ENCODE measurements at places on chromosomes 2 and 18.

DNA sequence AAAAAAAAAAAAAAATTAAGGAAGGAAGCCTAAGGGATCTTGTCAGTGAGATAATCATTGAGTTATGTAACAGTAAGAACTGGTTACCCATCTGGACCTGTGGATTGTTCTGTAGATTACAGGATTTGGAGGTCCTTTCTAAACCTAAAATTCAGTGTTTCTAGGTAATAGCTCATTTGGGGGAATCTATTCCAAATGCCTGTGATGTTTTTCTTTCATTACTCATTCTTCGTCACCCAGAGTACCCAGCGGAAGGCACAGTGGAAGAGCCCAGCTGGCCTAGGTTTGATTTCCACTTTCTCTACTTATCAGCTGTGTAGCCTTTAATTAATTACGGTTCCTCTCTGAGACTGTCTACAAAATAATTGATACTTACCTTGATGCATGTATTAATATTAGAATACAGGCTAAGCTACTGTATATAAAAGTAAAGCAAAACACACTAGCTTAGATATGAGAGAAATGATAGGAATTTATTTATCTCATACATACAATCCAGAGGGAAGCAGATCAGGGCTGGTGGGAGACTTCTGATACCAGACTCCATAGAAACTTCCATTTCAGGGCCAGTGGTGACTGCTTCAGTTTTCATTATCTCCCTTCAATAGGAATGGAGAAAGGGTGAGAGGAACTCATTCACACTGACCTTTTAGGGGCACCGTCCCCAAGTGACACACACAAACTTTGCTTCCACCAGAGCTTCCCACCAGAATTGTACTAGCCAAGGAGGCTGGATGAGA, 115.8 kb upstream of the NOSTRIN start:
- no peak for DNase-seq

DNA sequence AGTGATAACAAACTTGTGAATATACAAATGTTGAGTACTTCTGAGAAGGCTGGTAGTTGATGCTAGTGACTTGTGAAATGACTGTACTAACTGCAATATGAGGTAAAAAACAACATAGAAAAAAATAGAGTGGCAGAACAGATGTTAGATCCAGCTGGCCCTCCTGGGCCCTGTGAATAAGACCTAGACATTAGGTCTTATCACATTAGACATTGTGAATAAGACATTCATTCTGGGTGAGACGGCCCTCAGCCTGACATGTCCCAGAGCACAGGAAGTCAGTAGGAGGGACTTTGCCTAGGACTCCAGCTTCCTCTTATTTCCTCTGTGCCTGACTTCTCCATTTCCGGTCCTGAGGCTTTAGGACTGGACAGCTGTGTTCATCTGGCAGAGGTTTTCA, 22.9 kb downstream of the DOK1 start:
- DNase-seq = no peak

- no peak for DNase-seq
These were observed 58.2 kb downstream of the ITGB6 start for GRCh38 chr2:160141912-160142311.

DNA sequence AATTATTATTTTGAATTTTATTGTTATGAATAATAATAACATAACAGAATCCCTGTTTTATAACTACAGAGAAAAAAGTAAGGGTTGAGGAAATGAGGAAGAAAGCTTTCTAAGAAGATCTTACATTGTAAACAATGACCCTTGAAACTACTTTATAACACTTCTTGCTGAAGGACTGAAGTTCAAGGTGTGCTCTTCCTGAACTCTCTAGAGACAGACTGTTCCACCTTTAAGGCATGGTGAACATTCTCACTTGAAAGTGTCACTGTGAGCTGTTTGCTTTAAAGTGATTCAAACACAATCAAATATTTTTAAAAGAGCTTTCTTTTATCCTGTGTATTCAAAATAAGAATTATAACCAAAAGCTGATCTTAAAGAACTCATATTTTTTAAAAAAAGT, 131.5 kb downstream of the DNAH7 start:
- no peak for DNase-seq

DNA sequence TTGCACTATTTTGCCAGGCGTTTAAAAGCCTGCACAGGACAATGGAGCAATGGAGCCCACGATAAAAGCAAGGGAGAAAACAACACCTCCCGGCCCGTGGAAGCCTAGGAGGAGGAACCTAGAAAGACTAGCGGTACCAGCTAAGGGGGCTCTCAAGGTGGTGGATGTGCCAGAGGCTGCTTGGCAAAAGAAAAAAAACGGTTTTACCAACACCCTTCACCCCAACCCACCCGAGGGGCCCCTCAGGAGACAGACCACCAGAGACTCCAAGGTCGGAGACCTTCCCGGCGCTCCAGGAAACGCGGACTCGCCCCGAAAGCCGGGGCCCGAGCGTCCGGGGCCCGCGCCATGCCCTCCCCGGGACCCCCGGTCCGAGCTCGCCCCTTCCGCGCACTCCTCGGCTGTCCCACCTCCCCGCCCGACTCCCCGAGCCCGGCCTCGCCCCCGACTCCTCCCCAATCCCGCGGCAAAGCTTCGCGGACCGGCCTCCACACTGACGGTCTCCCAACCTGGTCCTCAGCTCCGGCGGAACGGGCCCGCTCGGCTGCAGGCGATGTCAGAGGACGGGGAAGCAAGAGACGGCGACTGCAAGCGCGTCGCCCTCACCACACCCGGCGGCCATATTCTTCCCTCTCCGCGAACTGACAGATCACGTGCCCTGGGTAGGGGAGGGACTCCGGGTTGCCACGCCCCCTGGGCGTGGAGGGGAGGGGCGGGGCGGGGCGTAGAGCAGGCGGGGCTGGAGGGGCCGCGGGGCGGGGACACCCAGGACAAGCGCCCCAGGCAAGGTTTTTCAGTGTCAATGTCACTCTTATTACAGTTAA, at the start of gene KIDINS220:
TSS of gene KIDINS220 (minus strand) at position 643 of the 824 bp plus-strand sequence. CDS start 10,520 bp downstream, outside the sequence.
- DNase-seq = peak; percentile 58

- no peak for DNase-seq
These were observed 28.9 kb downstream of the EIPR1 start for GRCh38 chr2:3348767-3349166.

GRCh38 chr2:419687-420317, 131.9 kb upstream of the ALKAL2 start:
- no peak for DNase-seq

Data from activated naive CD8-positive, alpha-beta T cell treated with anti-CD3 and anti-CD28 coated beads, Interleukin-2, amount 50 U/mL, for 16 hours (primary cell).